Heart right ventricle (tissue), 16 donors: ENCODE measurements at places on chromosomes 1 and 21.

GRCh38 chr1:34781844-34782391 is 904 bp downstream of the GJB3 start:
- H3K27me3 ChIP-seq = peaks cover 58% of the 10 kb centered on the region
- H3K4me3 ChIP-seq = peak overlapping the region; percentile 30
- H3K4me1 ChIP-seq = no peaks in the 10 kb centered on the region
- H3K36me3 ChIP-seq = no peaks in the 10 kb centered on the region
- H3K27ac ChIP-seq = no peak overlapping the region
- no peak for DNase-seq

DNA sequence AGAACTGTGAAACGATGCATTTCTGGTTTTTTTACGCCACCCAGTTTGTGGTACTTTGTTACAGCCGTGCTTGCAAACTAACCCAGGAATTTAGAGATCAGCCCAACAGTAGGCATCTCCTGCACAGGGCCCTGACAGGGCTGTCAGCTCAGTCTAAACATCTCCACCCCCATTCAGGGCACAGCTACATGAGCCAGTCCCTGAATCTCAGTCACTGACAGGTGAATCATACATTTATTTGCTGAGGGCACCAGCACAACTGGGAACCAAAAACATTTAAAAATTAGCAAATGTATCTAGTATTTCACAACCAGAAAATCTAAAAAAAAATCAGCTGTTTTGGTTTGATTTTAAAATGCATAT is 30.7 kb downstream of the PRDX6 start:
- H3K4me3 ChIP-seq = no peak overlapping the region
- H3K27me3 ChIP-seq = no peaks in the 10 kb centered on the region
- no peak overlapping the region for H3K27ac ChIP-seq

DNA sequence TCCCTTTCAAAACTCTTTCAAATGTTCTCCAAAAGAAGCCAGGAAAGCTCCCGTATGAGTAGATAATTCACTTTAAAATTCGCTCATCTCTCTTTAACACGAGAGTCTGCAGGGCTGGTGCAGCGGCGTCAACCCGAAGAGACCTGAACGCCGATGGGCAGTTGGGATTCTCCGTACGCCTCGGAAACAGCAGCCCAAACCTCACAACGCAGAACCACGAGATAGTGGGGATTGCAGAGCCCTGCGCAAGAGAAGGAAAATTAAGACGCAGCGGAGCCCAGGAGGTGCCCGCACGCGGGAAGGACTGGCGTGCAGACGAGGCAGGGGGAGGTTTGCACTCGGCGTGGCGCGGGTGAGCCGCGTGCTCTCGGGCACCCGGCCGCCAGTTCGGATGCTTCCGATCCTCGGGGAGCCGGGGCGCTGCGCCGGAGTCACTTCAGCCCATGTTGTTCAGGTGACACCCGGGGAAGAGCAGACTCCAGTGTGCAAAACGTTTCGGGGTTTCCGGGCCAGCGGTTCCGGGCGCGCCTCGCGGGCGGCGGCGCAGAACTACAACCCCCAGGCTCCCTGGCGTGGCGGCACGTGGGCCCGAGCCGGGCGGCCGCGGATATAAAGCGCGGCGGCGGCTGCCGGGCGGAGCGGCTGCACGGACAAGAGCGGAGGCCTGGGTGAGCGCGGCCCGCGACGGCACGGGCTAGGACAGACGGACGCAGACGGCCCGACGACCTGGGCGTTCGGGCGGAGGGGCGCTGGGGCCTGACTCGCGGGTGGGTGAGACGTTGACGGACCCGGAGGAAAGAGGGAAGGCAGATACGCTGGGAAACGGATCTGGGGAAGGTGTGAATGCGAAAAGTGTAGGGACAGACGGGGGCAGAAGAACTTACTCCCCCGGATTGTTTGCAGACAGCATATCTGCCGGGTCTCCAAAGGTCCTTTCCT is at the start of gene NPL:
Gene NPL, plus strand, starts transcription at position 636 of the 939 bp plus-strand sequence. CDS start 4,599 bp downstream, outside the sequence.
- peak within 1 kb of the TSS; percentile 66 for H3K27ac ChIP-seq
- H3K4me1 ChIP-seq = peaks cover 11% of the 10 kb centered on the region
- peak; percentile 86 for DNase-seq
- peak within 1 kb of the TSS; percentile 10 for H3K4me3 ChIP-seq
- H3K27me3 ChIP-seq = no peaks in the 10 kb centered on the region

GRCh38 chr1:225934711-225935110 is 6.3 kb downstream of the LEFTY2 start:
- H3K4me1 ChIP-seq = peaks cover 3% of the 10 kb centered on the region
- H3K4me3 ChIP-seq = no peak overlapping the region
- no peak for DNase-seq
- H3K27me3 ChIP-seq = no peaks in the 10 kb centered on the region
- H3K36me3 ChIP-seq = no peaks in the 10 kb centered on the region
- no peak overlapping the region for H3K27ac ChIP-seq

GRCh38 chr1:25744140-25744581 is 55.8 kb upstream of the SELENON start:
- DNase-seq = peak; percentile 78
- H3K27me3 ChIP-seq = no peaks in the 10 kb centered on the region
- H3K27ac ChIP-seq = peak overlapping the region; percentile 94
- peak overlapping the region; percentile 11 for H3K4me3 ChIP-seq

DNA sequence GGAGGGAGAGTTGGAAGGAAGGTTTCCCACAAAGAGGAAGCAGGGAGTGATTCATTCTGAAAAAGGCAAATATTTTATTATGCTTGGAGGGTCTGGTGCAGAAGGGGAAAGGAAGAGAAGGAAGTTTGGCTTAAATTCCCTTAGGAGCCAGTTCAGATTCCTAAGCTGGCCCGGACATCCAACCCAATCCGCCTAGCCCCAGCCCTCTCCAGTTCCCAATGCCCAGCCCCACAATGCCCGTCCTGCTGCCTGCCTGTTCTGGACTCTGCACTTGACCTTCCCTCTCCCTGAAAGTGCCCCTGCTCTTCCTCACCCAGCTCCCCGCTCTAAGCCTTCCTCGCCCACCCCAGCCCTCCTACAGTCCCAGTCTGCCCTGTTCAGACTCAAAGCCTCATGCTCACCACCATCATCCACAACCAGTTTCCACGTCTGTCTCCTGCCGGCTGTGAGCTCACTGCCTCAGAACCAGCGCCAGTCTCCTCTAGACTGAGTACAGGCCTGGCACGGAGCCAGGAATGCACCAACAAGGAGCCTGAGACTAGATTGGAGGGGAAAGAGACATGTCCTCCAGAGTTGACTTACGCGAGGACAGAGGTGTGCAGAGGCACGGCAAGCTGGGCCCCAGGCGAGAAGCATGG is 18.9 kb downstream of the CAPN2 start:
- peaks cover 62% of the 10 kb centered on the region for H3K4me1 ChIP-seq
- peaks cover 27% of the 10 kb centered on the region for H3K36me3 ChIP-seq
- H3K27ac ChIP-seq = peak overlapping the region; percentile 59

DNA sequence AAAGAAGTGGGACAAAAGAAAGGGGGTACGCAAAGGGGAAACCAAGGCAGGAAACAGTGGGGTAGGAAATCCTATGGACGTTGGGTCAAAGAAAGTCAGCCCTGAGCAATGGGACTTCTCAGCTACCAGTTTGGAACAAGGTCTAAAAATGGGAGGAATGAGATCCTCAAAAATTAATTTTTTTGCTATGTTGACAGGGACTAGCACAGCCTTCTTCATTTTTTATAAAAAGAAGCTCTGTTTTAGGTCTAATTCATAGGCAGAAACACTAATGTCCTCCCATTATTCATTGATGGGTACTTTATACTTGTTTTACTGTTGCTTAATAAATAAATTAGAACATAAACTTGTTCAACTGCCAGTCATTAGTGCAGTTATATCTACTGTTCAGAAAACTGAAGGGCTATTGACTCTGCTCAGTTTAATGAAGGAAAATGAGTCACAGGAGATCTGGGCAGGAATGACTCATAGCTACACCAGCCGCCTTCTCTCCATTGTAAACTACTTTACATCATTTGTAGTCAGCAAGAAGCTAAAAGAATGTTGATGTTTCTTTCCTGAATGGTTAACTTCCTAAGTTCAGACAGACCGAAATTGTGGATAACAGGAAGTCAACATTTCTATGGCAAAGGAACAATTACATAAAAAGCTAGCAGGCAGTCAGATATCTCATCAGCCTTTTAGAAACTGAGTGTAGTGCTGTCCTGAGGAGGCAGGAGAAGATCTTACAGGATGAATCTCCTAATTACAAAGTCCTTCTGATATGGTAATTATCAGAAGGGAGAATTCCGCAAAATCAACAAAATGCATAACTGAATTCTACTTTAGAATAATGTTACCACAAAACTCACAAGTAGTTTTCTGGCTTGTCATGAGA is 356.4 kb upstream of the PKN2 start:
- H3K27me3 ChIP-seq = no peaks in the 10 kb centered on the region
- no peak for DNase-seq
- no peak overlapping the region for H3K4me3 ChIP-seq

DNA sequence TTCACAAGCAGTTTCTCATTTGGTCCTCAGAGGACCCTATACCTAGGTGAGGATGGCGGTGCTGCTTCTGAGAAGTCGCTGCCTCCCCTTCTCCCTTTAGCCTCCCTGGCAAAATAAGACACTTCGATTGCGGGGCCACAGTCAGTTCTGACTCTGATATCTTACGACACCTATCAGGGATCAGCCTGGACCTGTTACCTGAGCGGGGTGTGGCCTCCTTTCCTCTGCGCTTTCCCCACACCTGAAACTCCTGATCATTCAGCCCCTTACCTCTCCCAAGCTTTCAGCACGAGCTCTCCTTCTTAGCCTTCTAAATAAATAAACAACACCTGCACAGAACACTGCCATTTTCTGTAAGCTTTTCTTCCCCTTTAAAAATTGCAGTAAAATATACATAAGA is 24.6 kb upstream of the GPR137B start:
- no peak overlapping the region for H3K4me3 ChIP-seq
- DNase-seq = no peak
- H3K27me3 ChIP-seq = no peaks in the 10 kb centered on the region
- H3K4me1 ChIP-seq = no peaks in the 10 kb centered on the region
- H3K36me3 ChIP-seq = no peaks in the 10 kb centered on the region

- no peaks in the 10 kb centered on the region for H3K4me1 ChIP-seq
- no peaks in the 10 kb centered on the region for H3K36me3 ChIP-seq
- no peak for DNase-seq
These were observed 376.4 kb downstream of the PCP4 start for GRCh38 chr21:40243685-40244084.

- no peaks in the 10 kb centered on the region for H3K27me3 ChIP-seq
- no peak for DNase-seq
- H3K4me1 ChIP-seq = no peaks in the 10 kb centered on the region
- no peak overlapping the region for H3K4me3 ChIP-seq
- no peaks in the 10 kb centered on the region for H3K36me3 ChIP-seq
These were observed 95.1 kb upstream of the F3 start for GRCh38 chr1:94636624-94637023.

GRCh38 chr1:77031106-77031662 is 163.9 kb downstream of the ST6GALNAC5 start:
- H3K36me3 ChIP-seq = no peaks in the 10 kb centered on the region
- H3K27ac ChIP-seq = no peak overlapping the region
- no peak overlapping the region for H3K4me3 ChIP-seq
- DNase-seq = no peak

- no peaks in the 10 kb centered on the region for H3K36me3 ChIP-seq
- no peak overlapping the region for H3K27ac ChIP-seq
- H3K4me1 ChIP-seq = no peaks in the 10 kb centered on the region
- H3K4me3 ChIP-seq = no peak overlapping the region
- H3K27me3 ChIP-seq = no peaks in the 10 kb centered on the region
These were observed 185.1 kb downstream of the TM2D1 start for GRCh38 chr1:61539720-61540462.

DNA sequence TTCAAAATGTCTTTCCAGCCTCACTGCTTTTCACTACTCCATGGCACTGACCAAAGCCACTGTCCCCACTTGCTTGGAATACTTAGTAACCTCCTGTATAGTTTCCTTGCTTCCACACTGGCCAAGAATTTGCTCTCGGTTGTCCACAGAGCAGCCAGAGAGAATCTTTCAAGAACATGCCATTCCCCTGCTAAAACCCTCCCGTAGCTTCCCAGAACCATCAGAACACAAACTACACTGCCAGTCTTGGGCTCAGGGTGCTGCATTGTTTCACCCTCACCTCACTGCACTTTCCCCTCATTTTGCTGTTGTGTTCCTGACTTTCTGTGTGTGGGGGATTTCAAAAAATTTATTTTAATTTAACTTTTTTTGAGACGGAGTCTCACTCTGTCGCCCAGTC is 25.5 kb upstream of the ERRFI1 start:
- no peaks in the 10 kb centered on the region for H3K36me3 ChIP-seq
- no peaks in the 10 kb centered on the region for H3K27me3 ChIP-seq
- H3K4me3 ChIP-seq = no peak overlapping the region
- H3K4me1 ChIP-seq = peaks cover 3% of the 10 kb centered on the region
- no peak overlapping the region for H3K27ac ChIP-seq
- DNase-seq = no peak

DNA sequence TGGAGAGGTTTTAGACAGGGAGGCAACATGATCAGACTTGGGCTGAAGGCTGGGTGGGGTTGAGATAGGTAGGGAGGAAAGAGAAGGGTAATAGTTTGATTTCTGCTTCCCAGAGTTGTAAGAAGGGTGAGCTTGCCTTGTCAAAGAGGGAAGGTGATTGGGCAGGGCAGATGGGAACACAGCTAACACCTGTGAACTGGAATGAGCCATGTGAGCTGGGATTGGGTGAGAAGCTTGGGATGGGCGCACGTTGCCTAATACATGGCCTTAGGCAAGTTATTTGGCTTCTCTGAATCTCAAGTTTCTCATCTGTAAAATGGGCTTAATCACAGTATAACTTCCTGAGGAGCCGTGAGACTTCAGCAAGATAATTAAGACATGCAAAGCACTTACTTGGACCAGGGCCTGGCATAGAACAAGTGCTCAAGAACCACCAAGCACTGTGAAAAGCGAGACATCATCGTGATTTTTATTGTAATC is 33.8 kb upstream of the ID3 start:
- DNase-seq = no peak
- no peaks in the 10 kb centered on the region for H3K27me3 ChIP-seq
- H3K27ac ChIP-seq = no peak overlapping the region
- H3K36me3 ChIP-seq = no peaks in the 10 kb centered on the region
- no peak overlapping the region for H3K4me3 ChIP-seq

DNA sequence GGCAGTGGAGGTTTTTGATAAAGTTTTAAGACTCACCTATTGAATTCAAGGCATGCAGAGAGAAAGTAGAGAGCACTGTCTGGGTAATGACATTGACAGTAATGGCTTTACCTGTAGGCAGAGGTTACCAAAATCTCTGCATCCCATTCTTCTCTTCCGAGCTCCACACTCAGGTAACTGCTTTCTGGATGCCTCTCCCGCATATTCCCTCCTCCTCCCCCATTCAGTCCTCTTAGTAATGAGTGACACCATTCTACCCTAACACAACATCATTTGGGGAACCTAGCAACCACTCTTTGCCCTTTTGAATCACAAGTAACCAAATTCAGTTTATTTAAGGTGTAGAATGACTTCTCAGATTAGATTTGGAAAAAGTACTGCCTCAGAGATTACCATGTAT is 56.5 kb downstream of the DYRK1A start:
- H3K36me3 ChIP-seq = peaks cover 33% of the 10 kb centered on the region
- H3K4me1 ChIP-seq = peaks cover 63% of the 10 kb centered on the region
- H3K27me3 ChIP-seq = no peaks in the 10 kb centered on the region
- no peak overlapping the region for H3K27ac ChIP-seq

- no peak for DNase-seq
- no peak overlapping the region for H3K27ac ChIP-seq
- H3K4me3 ChIP-seq = no peak overlapping the region
These were observed 244.8 kb downstream of the ASTN1 start for GRCh38 chr1:176919386-176920378.
